Tongue (tissue), 3 donors: ENCODE measurements at places on chromosomes 6 and 20.

- no peak for DNase-seq
These were observed 8.9 kb upstream of the TRIM38 start for GRCh38 chr6:25953733-25954132.

- no peak for DNase-seq
These were observed 111.5 kb downstream of the LCA5 start for GRCh38 chr6:79425589-79426311.

- DNase-seq, result no peak
These were observed 19.2 kb upstream of the SSR1 start for GRCh38 chr6:7332090-7332745.

DNA sequence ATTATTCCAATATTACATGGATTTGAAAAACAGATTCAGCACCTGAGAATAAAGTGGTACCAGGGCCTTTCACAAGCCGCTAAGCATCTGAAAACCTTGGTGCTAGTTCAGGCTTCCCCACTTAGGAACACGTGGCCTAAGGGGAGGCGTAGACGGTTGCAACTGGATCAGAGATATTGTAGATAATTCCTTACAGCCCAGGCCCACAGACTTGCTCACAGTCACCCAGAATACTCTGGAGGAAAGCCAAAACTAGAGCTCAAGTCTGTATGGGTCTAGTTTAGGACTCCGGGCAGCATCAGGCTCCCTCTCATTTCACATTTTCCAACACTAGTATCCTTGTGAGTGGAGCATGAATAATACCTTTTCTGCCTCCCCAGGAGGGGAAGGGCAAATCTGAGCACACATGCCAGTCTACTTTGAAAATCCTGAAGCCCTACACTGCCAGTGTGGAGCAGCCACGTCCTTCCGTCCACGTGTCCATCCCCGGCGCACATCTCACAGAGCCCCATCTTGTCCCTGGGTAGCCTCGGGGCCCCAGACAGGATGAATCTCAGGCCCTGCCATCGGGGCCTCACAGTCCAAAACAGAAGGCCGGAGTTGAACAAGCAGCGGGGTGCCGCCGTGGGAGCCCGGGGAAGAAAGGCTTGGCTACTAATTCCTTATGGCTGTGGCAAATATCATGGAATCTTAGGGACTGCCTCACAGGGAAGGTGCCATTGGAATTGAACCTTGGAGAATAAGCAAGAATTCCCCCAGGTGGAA lies 299.3 kb downstream of the NRN1 start:
- no peak for DNase-seq

DNA sequence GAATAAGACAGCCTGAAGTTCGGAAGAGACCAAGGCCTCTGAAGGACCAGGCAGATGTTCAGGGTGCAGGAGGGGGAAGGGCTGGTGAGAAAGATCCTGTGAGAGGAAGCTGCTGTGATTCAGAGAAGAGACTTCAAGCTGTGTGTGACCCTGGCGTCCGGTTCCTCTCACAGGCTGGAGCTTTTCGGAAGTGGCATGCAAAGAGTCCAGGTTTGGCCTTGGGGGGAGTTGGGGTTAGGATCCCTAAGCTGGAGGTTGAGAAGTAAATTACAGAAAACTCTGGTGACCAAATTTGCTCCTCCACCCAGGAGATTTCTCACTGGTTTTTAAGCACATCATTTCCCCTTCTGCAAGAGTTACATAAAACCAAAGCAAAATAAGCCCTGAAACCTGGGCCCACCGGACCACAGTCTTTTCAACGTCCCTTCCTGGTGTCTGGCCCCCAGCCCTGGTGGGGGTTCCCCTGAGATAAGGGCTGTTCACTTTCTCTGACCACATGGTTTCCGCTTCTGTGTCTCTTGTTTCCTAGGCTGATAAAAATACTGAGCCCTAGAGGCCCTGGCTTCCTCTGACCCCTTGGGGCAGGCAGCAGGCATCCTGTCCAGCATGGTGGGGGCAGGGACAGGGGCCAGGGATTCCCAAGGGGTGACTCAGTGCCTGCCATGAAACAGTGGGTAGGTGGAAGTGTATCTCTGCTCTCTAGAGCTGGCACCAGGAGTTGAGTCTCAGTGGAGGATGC lies 12.0 kb upstream of the LTA start:
- DNase-seq, result no peak

GRCh38 chr20:44489931-44490330 lies 14.3 kb downstream of the TTPAL start:
- DNase-seq, result no peak
